ENCODE measurements at places on chromosomes 1 and 21.
A peak's percentile ranks its signal among the peaks of the same experiment; 100 is the strongest.

GRCh38 chr1:58430421-58431275, 115.9 kb downstream of the OMA1 start:
- no peak for DNase-seq

GRCh38 chr1:33294071-33295010, 26.6 kb downstream of the A3GALT2 start:
- no peak for DNase-seq

GRCh38 chr21:30964283-30964682, 74.0 kb downstream of the KRTAP19-8 start:
- no peak for DNase-seq

GRCh38 chr1:53899206-53899628, 5.2 kb downstream of the DIO1 start:
- DNase-seq: no peak

GRCh38 chr1:3577711-3578432, 33.4 kb downstream of the MEGF6 start:
- DNase-seq: no peak

- DNase-seq: no peak
Observed at GRCh38 chr1:160610569-160611242, 31.4 kb upstream of the CD84 start.

DNA sequence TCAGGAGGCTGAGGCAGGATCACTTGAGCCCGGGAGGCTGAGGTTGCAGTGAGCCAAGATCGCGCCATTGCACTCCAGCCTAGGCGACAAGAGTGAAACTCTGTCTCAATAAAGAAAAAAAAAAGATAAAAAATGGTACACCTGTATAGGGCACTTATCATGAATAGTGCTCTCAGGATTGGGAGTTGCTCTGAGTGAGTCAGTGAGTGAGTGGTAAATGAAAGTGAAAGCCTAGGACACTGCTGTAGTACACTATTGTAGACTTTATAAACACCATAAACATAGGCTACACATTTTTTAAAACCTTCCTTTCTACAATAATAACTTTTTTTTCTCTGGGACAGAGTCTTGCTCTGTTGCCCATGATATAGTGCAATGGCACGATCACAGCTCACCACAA, 16.8 kb downstream of the PHTF1 start:
- DNase-seq: no peak

- DNase-seq: no peak
Observed at GRCh38 chr1:57966340-57966739, 542.5 kb upstream of the DAB1 start.

GRCh38 chr1:206676499-206676898, 8.2 kb upstream of the MAPKAPK2 start:
- DNase-seq: no peak

GRCh38 chr1:157034137-157034800, 11.3 kb downstream of the ARHGEF11 start:
- DNase-seq: no peak

DNA sequence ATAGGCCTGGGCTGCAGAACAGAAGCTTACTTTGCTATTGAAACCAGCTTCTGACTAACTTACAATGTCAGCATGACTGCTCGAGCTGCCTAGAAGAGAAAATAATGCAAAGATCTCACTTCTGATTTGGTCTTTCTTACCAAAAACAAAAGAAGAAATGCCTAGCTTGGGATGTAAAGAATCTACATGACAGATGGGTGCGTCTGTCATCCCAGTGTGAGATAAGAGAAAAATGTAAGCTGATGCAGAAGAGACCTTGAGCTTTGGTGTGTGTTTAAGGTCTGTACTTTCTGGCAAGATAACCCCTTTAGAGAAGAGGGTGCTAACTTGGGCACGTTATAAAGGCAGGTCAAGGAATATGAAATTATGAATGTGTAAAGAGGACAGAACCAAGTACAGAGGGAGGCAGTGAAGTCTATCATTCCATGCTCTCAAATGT, 3.6 kb downstream of the FAM20B start:
- DNase-seq: no peak

DNA sequence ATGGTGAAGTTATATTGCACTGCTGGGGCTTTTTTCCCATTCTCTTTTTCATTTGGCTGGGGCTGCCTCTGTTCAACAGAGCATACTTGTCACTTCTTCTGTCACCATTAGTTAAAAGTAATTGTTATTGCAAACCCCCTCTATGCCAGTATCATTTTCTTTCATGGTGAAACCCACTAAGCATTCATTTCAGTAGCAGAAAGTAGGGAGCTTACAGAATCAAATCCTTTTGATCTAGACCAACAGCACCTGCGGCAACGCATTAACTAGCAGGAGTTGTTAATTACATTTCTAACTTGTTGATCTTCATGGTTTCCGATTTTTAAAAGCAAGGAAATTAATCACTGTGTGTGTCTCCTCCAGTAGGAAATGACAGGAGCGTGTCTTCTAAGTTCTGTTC, 15.0 kb downstream of the SMYD2 start:
- no peak for DNase-seq

- DNase-seq: no peak
Observed at GRCh38 chr1:9397997-9398526, 105.4 kb downstream of the SPSB1 start.

DNA sequence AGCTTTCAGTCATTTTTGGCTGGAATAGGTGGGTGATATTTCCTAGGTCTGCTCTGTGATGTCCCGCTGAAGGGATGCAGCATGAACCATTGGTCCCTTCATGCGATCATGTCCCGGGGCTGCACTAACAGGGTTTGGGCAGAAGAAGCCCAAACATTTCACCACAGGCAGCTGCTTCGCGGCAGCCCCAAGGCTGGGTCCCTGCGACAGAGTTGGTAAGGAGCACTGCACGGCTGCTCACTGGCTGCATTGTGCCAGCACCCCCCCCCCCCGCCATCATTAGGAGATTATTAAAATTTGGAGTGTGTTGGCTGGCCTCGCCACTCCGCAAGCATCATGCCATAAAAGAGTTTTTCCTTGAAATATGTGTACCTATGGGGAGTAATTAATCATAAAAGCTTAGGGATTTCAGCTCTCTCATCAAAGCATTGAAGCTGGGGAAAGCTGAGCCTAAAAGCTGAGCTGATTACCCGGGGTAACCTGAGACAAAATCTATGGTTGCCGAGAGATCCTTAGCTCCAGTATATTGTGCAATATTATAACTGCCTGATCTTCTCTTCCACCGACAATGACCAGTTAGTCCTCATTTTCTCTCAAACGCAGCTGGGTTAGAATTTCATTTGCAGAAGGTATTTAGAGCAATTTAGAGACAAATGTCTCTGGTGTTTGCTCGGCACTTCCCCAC, 62.5 kb downstream of the PEX14 start:
- peak; percentile 100 for DNase-seq

- DNase-seq: no peak
Observed at GRCh38 chr1:247013391-247013790, 5.5 kb upstream of the ZNF695 start.

DNA sequence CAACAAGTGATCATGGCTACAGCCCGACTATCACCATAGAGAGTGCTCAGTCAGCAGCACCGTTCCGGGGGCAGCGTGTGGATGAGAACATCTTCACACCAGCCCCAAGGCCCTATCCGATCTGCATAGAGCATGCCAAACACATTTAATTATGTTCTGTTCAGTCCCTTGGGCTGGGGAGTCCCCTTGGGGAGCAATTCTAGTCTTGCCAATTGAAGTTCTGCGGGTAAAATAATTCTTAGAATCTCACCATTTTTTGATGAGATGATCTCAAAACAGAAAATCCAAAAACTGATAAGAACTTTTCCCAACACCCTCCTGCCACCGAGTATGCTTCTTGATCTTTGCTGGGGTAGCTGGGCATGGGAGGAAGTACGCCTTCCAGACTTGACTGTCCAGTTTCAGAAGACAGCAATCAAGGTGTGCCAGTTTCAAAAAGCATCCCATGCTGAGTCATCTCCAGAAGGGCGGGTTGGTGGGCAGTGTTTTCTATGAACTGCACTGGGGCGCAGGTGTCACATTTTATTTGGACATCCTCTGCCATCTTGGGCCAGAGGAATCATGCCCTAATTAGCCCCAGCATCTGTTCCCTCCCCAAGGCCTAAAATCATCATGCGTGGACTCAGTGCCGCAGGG, 20.8 kb upstream of the PTPRF start:
- DNase-seq: no peak

Measured in NCI-H510A treated with DMSO at 0.1 percent for 48 hours (cell line).